Frontal cortex (tissue), 4 donors: ENCODE measurements at places on chromosomes 12 and 14.

DNA sequence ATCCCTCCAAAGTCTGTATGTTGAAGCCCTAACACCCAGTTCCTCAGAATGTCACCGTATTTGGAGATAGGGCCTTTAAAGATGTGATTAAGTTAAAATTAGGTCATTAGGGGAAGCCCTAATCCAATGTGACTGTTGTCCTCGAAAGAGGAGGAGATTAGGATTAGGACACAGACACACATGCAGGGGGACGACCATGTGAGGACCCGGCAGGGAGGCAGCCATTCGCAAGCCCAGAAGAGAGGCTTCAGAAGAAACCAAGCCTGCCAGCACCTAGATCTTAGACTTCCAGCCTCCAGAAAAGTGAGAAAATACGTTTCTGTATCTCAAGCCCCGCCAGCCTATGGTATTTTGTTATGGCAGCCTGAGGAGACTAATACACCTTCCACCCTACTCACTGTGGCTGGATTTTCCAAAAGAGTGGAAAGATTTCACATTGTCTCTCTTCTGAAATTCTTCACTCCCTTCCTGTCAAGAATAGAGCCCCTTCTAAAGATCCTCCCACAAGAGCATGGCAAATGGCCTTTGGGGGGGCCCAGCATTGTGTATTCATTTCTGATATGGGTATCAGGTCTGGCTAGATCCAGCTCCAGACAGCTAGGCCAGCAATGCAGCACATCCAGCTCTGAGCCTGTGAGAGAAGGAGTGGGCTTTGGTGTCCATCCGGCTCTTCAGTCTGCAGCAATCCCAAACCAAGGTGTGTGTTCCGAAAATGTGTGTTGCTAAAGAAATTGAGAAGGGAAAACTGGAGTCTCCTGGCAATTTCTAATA lies 15.4 kb upstream of the UBC start:
- no peak for DNase-seq

DNA sequence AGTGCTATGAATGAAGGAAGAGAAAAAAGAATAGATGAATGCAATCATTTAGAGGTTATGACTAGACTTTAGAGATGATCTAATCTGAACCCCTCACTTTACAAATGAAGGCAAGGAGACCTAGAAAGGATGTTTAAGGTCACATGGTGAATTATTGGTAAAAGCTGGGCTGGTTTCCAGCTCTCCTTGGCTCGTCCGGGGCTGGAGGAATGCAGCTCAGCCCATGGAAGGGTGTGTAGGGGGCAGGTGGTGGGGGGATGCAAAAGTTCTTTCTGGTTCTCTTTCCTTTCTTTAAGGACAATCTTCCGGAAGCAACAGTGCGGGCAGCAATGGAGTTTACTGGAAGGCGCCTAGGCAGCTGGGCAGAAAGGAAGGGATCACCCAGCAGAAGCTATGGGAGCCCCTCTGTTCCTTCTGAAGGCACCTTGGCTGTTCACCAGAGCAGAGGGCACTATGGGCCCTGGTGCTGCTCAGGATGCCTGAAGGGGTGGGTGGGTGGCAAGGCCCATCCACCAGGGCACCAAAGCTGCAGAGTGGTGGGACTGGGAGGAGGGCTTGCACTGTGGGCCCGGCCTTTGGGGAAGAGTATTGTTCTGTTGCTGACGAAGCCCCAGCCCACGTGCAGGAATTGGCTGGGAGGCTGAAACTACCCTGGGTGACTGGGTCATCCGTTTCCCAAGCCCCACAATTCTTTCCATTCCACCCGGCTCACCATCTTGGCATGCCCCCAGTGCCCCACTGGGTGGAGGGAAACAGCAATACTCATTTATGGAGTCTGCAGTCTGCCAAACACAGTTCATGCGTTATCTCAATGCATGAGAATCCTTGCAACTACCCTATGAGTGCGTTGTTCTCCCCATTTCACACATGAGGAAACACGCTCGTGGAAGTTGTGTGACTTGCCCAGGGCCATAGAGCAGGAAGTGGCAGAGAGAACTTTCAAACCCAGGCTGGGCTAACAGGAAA lies 78.2 kb downstream of the IRF2BPL start:
- no peak for DNase-seq

DNA sequence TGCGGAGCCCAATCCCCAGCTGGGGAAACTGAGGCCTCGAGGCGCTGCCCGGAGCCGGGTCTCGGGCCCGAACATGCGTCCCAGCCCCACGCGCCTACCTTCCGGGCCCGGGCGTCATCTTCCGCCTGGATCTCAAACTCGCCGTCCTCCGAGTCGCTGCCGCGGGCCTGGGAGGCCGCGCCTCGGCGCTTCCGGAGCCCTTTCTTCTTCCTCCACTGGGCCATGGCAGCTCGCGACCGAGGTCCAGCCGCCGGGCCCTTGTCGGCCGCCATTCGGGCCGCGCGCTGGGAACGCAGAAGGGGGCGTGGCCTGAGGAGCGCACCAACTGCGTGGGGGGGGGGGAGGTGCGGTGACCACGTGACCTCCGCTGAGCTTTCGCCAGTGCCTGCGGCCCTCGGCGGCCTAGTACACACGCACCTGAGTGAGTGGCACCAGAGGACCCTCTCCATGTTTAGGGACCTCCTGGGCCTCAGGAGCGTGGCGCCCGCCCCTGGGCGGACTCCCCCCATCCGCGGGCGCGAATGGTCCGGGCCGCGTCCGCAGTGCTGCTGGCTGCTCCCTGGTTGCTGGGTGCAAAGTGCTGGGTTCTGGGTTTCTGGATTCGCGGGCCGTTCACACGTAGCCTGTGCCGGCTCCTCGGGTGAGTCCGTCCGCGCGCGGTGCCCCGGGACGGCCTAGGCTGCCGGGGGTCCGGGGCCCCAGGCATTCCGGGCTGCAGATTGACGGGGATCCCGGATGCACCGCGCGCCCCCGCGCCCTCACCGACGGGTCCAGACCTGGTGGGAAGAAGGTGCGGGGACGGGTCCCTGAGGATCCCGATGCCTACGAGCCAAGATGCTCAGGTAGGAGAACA lies at the start of the genes DDX54 and RITA1:
TSS of gene DDX54 (minus strand) at position 299 of the 853 bp plus-strand sequence. CDS start at position 272, 27 bp downstream.
TSS of gene RITA1 (plus strand) at position 542 of the 853 bp plus-strand sequence. CDS start 1,026 bp downstream, outside the sequence.
- DNase-seq, result peak; percentile 83

DNA sequence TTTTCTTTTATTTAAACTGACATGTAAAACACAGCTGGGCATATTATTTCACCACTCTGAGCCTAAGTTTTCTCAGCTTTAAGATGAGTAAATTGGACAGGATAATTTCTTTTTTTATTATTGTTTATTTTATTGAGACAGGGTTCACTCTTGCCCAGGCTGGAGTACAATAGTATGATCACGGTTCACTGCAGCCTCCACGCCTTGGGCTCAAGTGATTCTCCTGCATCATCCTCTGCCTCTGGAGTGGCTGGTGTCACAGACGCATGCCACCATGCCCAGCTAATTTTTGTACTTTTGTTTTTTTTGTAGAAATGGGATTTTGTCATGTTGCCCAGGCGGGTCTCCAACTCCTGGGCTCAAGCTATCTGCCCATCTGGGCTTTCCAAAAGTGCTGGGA lies 12.7 kb downstream of the BMAL2 start:
- DNase-seq, result no peak

DNA sequence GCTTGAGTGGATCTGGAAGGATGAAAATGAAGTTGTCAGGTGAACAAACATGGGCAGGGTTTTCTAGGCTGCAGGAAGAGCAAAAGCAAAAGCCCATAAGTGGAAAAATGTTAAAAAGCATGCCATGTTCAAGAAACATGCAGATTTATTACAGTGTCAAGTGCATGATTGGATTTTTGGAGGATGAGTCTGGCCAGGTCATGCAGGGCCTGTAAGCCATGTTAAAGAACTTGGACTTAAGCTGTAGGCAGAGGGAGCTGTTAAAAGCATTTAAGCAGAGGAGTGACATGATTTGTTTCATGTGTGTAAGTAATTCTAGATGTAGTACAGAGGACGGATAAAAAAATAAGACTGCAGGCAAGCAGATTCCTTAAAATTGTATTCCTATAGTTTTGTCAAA lies 16.3 kb upstream of the SINHCAF start:
- no peak for DNase-seq

DNA sequence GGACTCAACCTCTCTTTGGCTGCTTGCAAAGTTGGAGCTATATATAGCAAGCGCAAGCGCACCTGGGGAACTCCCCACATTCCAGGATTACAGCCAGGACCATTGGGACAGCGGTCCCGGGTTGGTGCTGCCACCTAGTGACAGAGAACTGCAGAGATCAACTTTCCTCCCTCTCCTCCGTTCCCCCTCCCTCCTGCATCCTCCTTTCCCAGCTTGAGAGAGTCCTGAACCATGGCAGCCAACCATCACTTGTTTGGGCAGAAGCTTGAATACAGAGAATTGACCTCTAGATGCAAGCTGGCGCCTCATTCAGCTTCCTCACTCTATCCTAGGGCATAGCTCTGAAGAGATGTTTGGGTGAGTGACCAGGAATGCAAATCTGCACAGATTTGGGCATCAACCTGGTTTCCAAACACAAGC lies 17.4 kb upstream of the FLVCR2 start:
- peak; percentile 38 for DNase-seq

DNA sequence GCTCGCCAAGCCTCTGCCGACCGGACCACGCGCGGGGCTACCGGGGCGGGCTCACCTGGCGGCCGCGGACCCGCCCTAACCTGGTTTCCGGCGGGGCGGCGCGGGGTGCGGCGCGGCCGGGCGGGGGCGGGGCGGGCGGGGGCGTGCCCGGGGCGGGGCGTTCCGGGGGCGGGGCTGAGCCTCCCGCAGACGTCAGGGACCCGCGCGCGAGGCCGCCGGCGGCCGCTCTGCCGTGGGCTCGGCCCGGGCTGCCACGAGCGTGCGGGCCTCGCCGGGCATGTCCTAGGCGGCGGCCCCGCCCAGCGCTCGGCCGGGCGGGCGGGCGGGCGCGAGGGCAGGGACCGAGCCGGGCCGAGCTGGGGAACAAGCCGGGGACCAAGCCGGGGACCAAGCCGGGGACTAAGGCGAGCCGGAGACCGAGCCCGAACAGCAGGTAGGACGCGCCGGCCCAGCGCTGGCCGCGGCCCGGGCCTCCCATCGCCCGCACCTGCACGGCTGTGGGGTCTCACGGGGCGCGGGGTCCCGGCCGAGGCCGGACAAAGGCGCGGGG lies at the start of gene CEP170B:
TSS of gene CEP170B (plus strand) at position 188 of the 550 bp plus-strand sequence. CDS start 3,183 bp downstream, outside the sequence.
- peak; percentile 94 for DNase-seq

- DNase-seq, result no peak
Observed at GRCh38 chr14:86574051-86574777, 1044.3 kb downstream of the FLRT2 start.

GRCh38 chr12:130482448-130482847 lies 144.8 kb downstream of the PIWIL1 start:
- DNase-seq, result no peak

DNA sequence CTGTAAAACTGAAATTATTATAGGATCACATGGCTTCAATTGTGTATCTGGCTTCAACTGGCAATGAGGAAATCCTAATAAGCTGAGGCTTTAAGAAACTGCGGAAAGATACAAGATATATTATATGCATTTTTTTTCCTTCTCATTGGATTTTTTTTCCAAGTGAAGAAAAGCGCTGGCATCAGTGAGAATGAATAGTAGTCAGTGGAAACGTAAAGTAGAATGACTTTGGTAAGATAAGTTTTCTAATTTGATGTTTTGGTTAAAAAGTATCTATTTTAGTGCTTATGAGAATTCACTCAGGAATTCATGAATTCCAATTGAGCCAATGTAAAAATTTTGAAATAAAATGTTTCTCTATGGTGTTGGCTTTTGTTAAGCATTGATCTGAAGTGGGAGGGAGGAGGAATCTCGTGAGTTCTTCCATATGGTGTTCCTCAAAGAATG lies 173.5 kb upstream of the FRMD6 start:
- no peak for DNase-seq

DNA sequence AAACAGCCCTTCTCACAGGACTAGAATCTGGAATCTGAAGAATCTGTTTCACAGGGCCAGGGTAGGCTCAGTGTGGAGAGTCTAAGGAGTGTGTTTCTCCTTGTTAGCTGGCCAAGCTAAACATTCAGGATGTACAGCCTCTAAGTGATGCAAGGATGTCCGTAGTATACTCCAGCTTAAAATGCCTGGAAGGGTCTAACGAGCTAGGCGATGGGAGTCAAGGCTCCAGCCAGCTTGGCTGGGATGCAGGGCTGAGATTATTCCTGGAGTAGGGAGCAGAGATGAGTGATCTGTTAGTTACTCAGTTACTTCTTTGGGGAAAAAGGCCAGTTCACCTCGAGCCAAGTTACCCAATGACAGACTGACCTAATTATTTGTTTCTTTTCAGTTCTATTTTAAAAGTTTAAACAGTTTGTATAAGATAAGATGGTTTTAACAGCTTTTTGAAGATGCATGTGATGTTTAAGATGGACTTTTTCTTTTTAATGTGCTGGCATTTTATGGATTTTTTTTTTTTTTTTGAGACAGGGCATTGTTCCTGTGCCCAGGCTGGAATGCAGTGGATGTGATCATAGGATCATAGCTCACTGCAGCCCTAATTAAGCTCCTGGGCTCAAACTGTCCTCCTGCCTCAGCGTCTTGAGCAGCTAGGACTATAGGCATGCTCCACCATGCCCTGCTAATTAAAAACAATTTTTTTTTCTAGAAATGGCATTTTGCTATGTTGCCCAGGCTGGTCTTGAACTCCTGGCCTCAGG lies 41.1 kb downstream of the SYNE2 start:
- DNase-seq, result no peak

GRCh38 chr12:93569301-93569655 lies 3.2 kb upstream of the SOCS2 start:
- no peak for DNase-seq

GRCh38 chr12:1073652-1074051 lies 82.6 kb downstream of the ERC1 start:
- DNase-seq, result no peak

- no peak for DNase-seq
Observed at GRCh38 chr14:73567951-73568885, 795 bp upstream of the ACOT2 start.

DNA sequence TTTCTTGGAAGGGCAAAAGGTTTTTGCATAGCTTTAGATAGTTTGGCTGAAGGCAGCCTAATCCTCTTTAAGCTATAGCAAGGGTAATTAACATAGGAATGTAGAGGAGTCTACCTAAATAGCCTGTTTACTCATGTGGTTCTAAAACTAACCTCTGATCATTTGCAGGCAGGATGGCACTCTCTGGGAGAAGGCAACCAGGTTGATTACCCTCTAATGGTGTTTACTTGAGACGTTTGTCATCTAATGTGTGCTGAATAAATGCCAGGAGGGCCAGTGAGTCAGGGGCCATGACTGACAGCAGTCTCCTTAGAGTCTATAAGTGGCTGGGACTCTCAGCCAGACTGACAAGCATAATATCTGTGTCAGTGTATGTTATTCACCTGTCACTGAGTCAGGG lies 286.4 kb downstream of the PCNX1 start:
- DNase-seq, result no peak

DNA sequence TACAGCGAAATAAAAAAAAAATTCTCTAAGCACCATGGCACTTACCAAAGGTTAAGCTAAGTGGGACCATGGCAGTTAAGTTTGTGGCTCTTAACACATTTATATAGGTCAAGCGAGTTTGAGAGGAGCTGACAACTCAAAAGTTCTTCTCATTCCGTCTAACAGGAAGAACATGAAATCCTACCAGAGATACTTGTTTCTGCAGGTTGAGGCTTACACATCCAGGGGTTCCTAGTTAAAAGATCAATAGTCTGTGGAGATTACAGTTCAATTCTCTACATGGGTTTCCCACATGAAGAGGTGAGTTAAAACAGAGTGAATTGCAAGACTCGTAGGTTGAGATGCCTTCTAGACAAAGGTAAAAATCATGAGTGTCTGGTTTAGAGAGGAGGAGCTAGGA lies 142.6 kb downstream of the EMP1 start:
- no peak for DNase-seq

- DNase-seq, result no peak
Observed at GRCh38 chr12:28830491-28830890, 318.6 kb upstream of the FAR2 start.

- no peak for DNase-seq
Observed at GRCh38 chr12:65532764-65533163, 254.3 kb downstream of the MSRB3 start.

- DNase-seq, result no peak
Observed at GRCh38 chr12:129771238-129771637, 132.6 kb downstream of the TMEM132D start.
